ENCODE measurements at places on chromosomes 16 and 17. TPM values are rescaled to one million over a fixed set of nuclear protein-coding genes. Genes with fewer than 3 reads are reported as not detected.
A peak's percentile ranks its signal among the peaks of the same experiment; 100 is the strongest.

GRCh38 chr17:41625602-41626001 is 1.2 kb upstream of the KRT17 start:
- no peaks in the 10 kb centered on the region for H3K27me3 ChIP-seq
- no peaks in the 10 kb centered on the region for H3K4me1 ChIP-seq
- H3K36me3 ChIP-seq: no peaks in the 10 kb centered on the region
- H3K27ac ChIP-seq: no peak overlapping the region
- no peak overlapping the region for H3K4me3 ChIP-seq

NLRC5 gene
- 0.64 TPM for total RNA-seq

TNRC6C gene
- total RNA-seq: 22.4 TPM

- H3K36me3 ChIP-seq: no peaks in the 10 kb centered on the region
- H3K4me3 ChIP-seq: peak within 1 kb of the TSS; percentile 66
- H3K4me1 ChIP-seq: no peaks in the 10 kb centered on the region
These were observed at the start of gene TBX21 for GRCh38 chr17:47733047-47733673. Gene TBX21 (plus strand): TSS chr17:47733236. CDS start chr17:47733455, 219 bp downstream.

TMEM92 gene
- total RNA-seq: 35.8 TPM

GRCh38 chr17:55294042-55294751 is 29.4 kb downstream of the HLF start:
- H3K27me3 ChIP-seq: no peaks in the 10 kb centered on the region
- DNase-seq: peak; percentile 41
- H3K4me1 ChIP-seq: no peaks in the 10 kb centered on the region
- no peak overlapping the region for H3K4me3 ChIP-seq

STH gene
- total RNA-seq: not detected

KRT33A gene
- total RNA-seq: not detected

DNA sequence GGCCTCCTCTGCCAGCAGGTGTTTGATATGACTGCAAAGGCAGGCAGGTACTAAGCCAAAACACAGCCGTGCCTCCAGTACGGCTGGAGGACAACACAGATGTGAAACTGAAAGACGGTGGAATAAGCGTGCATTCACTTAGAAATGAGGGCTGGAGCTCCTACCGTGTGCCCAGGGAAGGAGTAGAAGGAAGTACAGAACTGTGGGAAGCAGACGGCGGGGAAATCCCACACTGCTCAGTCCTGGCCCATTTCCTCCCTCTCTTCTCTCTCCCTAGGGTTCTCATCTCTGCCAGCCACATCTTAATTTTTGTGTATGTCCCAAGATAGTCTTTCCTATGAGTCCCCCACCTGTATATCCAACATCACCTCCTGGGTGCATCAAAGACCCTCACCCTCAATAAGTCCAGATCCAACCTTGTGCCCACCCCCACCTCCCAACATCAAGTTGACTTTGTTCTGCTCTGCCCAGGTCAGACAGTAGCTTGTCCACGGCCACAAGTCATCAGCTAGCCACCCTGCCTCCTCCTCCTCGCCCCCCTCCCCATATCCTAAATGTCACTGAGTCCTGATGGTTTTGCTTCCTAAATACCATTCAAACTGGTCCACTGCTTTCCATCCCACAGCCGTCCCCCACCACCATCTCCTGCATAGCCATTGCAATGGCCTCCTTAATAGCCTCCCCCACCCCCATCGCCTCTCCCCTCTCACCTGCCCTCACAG is 77.1 kb upstream of the RPL38 start:
- H3K4me3 ChIP-seq: no peak overlapping the region
- no peak overlapping the region for H3K27ac ChIP-seq
- no peaks in the 10 kb centered on the region for H3K36me3 ChIP-seq
- peaks cover 5% of the 10 kb centered on the region for H3K27me3 ChIP-seq

SCARF1 gene
- total RNA-seq: 0.68 TPM

DNA sequence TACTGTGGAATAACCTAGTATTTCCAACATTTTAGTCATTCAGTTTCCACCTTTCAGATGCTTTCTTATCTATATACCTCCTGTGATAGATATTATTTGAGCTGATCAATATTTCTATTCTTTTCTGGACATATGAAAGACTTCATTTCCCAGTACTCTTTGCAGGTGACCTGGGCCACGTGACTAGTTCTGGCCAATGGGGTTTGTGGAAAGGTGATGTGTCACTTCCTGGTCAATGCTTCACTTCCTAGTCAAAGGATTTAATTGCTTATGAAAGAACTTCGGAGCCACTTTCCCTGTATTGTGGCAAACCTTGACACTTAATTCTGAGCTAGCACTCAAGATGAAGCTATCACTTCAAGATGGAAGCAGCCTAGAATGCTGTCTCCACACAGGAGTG is 248.9 kb upstream of the FOXF1 start:
- H3K36me3 ChIP-seq: no peaks in the 10 kb centered on the region
- no peak overlapping the region for H3K4me3 ChIP-seq
- peak; percentile 52 for DNase-seq
- no peaks in the 10 kb centered on the region for H3K4me1 ChIP-seq

DNA sequence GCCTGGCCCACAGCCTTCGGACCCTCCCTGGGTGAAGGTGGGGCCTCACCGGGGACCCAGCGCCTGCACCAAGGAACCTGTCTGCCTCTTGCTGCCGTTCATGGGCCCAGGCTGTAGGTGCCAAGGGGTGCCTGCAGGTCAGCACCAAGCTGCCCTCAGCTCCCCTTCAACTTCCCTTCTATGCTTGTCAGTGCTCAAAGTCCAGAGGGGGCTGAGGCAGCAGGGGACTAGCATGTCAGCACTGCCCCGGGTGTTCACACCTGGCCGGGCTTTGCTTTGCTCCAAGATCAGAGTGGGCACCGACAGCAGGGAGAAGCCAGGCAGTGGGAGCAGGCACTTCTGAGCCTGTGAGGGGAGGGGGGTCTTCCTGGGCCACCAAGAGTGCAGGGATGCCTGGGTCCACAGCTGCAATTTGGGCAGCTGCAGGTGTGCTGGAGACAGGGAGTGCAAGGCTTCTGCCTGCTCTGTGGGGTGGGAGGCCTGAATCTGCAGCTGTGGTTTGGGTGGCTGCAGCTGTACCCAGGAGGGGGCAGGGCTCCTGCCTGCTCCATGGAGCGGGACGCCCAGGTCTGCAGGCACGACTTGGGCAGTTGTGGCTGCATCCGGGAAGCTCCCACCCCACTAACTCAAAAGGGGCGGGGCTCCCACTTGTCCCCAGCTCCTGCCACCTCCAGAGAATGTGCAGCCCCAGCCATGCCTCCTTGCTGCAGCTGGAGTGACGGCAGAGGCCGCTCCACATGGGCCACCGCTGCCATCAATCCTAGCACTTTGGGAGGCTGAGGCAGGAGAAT is 27.6 kb upstream of the PRM1 start:
- H3K27me3 ChIP-seq: no peaks in the 10 kb centered on the region
- H3K27ac ChIP-seq: no peak overlapping the region
- no peaks in the 10 kb centered on the region for H3K4me1 ChIP-seq
- H3K4me3 ChIP-seq: no peak overlapping the region
- no peaks in the 10 kb centered on the region for H3K36me3 ChIP-seq

DNA sequence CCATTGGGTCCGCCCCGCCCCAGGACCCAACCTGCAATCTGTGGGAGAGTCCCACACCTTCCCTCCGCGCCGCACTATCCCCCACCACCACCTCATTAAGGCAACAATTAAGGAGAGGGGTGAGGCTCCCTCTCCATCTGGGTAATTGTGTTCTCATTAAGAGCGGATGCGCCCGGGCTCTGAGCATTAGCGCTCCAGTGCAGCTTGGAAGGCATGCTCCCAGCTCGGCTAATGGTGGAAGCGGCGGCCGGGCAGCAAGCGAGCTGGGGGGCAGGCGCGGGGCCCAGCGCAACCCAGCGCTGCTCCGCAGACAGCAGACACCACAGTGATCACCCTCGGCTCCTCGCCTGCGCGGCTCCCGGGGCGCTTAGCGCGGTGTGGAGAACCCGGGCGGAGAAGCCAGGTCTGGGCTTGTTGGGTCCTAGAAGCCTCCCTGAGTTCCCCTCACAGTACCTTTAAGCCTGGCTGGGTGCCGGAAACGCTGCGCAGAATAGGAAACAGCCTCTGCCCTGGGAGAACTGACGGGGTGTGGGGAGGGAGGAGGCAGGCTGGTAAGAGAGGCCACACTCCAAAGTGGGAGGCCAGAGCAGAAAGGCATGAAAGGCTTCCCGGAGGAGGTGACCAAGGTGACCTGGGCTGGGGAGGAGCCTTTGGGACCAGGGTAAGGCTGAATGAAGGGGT is 6.4 kb downstream of the CBLN1 start:
- peak; percentile 74 for DNase-seq
- H3K27ac ChIP-seq: no peak overlapping the region
- no peak overlapping the region for H3K4me3 ChIP-seq
- no peaks in the 10 kb centered on the region for H3K36me3 ChIP-seq
- peaks cover 98% of the 10 kb centered on the region for H3K27me3 ChIP-seq

TP53TG3 gene
- not detected for total RNA-seq

DNA sequence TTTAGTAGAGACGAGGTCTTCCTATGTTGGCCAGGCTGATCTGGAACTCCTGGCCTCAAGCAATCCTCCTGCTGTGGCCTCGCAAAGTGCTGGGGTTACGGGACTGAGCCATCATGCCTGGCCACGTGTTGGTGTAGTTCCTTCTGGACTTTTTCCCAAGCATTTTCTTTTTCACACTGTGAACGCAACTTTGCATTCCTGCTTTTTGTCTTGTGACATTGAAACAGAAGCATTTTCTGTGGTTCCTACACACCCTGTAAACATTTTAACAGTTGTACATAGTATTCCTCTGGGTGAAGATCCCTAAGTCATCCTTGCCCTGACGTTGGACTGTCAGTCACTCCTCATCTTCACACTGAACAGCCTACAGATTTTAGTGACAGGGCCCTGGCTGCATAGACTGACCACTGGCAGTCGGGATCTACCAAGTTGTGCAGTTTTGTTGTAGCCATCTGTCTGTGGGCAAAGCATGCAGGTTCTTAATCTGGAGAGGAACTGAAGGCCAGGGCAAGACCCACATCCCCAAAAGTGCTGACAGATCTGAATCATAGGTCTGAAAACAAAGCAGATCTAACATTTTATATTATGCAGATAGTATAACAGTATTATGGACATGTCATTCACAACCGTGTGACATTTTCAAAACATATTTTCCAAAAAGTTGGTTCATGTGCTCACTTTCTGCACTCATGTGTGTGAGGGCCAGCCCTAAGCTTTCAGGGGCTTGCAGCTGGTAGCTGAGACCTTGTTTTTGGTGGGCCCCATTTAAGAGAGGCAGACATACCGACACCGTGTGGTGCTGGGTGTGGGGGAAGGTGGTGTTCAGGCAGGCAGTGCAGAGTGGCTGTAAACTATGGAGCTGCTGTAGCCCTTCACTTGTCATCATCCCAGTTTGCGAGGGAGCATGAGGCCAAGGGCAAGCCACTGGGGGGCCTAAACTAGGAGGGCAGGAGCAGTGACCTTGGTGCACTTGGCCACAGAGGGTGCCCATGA is 59.9 kb downstream of the EPN2 start:
- H3K4me3 ChIP-seq: no peak overlapping the region
- DNase-seq: no peak
- no peaks in the 10 kb centered on the region for H3K4me1 ChIP-seq

DNA sequence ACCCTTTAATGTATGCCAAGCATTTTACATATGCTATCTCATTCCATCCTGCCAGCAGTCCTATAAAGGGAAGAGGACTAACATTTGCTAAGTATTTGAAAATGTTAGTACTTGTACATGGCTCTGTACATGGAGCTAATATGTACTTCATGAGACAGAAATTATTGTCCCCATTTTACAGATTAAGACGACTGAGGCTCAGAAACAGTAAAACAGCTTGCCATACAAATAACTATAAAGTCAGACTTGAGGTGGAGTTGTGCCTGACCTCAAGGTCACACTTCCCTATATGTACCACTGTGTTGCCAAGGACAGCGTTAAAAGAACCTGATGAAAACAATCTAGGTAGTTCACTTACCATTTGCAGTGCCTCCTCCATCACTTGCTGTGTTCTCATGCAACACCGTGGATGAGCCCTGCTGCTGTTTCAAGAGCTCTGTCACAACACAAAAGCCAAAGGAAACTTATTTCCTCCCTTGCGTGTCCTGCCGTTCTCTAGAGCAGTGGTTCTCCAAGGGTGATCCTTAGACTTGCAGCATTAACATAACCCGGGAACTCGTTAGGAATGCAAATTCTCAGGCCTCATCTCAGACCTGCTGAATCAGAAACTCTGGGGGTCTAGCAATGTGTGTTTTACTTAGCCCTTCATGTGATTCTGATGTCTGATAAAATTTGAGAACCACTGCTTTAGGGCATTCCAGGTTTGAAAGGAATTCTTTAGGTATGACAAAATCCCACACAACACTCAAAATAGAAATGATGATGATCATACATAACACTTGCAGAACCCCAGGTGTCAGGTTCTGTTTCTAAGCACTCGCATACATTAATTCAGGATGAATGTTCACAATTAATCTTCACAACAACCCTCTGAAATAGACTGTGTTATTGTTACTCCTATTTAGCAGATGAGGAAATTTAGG is 51.2 kb upstream of the MTMR4 start:
- peak; percentile 70 for DNase-seq
- no peaks in the 10 kb centered on the region for H3K27me3 ChIP-seq
- H3K4me3 ChIP-seq: no peak overlapping the region
- no peaks in the 10 kb centered on the region for H3K36me3 ChIP-seq
- no peak overlapping the region for H3K27ac ChIP-seq
- H3K4me1 ChIP-seq: no peaks in the 10 kb centered on the region

DNA sequence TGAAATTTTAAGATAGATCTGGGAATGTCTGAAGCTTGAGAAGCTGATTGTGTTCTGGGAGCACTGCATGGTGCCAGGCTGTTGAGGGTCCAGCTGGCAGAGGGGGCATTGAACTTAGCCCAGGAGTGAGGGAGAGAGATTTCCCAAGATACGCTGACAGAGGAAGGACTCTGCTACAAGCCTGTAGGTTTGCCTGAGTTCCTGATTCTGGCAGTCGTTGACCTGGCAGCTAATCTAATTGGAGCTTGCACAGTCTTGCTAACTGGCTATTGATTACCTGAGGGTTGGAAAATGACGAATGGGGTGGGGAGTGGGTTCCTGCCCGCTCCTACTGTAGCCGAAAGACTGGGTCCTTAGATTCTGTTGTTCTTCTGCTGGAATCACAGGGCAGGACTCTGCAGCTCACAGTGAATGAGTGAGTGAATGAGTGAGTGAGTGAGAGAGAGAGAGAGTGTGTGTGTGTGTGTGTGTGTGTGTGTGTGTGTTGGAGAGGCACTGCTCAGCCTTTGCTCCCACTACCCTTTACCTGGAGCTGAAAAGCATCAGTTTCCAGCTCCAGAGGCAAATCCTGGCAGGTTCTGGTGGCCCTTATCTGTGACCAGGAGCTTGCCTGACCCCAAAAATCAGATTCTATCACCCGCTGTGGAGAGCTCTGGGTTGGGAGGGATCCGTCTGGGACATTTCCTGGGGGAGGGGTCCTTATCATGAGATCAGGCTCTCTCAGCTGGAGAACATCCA is 16.7 kb downstream of the CTRL start:
- H3K36me3 ChIP-seq: peaks cover 26% of the 10 kb centered on the region
- no peak overlapping the region for H3K4me3 ChIP-seq
- no peak overlapping the region for H3K27ac ChIP-seq
- H3K27me3 ChIP-seq: no peaks in the 10 kb centered on the region
- H3K4me1 ChIP-seq: peaks cover 4% of the 10 kb centered on the region
- DNase-seq: peak; percentile 67

CCL17 gene
- not detected for total RNA-seq
